ENCODE measurements at places on chromosomes 4 and X.

- DNase-seq: peak; percentile 86
Observed at GRCh38 chrX:109732807-109733612, at the start of gene ACSL4. TSS of gene ACSL4 (minus strand) at chrX:109733257. CDS start at chrX:109683363, 49,894 bp downstream.

DNA sequence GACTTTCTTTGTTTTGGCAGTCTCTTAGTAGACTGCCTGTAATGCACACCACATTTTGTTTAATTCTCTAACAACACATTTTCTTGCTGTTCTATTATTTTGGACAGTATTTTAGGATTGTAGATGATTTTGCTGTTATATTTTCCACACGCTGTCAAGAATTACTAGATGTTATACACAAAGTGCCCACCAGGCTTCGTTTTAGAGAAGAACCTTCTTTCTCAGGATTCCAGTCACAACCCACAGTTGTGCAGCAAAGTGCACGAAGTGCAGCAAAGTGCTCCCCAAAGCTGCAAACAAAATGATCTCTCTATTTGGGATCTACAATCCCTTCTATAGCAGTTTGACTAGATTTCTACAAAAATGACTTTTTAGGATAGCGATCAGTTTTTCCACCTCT lies 2.4 kb downstream of the ZNF141 start:
- DNase-seq: no peak

DNA sequence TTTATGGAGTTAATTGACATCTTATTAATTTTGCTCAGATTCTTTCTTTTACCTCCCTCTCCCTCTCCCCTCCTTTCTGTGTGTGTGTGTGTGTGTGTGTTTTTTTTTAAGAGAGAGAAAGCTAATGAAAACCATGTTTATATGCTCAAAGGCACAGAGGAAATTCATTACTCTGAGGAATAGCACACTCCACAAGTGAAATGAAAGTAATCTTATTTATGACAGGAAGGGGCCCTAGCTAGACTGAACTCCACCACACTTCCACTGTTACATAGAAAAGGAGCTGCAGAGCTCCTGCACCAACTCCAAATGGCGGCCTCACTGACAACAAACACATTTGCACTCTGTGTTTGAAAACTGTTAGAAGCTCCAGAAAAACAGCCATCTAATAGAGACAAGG lies 150.6 kb downstream of the RASL11B start:
- peak; percentile 26 for DNase-seq

GRCh38 chrX:97685753-97686152 lies 802.0 kb downstream of the RPA4 start:
- DNase-seq: peak; percentile 13

DNA sequence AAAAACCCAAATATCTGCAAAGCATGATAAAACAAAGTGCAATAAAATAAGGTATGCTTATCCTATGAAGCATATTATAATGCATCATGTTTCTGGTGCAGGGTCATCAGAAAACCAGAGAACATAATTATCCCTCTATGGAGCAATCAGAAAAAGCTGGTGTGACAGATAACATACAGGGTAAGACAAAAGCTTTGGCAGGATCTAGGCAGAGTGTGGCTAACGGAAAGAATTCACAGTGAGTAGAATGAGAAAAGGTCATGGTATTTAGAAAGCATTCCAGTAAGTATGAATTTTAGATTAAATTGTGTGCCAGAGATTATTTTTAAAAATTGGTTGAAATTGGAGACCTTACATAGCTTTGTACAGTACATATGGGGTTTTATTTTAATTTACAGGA lies 29.0 kb upstream of the UGT2B4 start:
- DNase-seq: peak; percentile 8

DNA sequence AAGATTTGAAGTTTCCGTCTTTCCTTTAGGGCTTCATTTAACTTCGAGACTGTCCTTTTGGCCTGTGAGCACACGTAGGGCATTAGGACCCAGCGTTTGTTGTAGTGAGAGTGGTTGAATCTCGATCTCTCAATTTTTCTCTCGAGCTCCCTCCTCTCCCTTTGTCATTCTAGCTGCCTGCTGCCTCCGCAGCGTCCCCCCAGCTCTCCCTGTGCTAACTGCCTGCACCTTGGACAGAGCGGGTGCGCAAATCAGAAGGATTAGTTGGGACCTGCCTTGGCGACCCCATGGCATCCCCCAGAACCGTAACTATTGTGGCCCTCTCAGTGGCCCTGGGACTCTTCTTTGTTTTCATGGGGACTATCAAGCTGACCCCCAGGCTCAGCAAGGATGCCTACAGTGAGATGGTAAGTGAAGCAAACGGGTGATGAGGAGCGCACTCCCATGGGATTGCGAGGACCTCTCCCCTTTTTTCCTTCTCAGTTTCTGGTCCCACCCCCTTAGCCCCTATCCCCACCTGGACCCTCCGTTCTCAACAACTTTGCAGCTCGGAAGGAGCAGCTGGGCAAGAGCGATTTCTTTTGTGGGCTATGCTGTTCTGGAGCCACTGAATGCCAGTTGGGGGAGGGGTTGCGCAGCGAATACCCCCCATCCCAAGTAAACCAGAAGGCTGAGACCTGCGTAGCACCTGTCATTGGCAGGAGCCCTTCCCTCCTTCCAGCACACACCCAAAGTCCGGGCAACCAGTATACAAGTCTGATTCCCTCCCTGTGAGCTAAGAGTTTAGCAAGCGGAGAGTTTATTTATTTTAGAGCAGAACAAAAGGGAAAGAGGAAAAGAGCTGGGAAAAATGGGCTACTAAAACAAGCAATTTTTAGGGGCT lies at the start of gene TMEM35A:
TSS of gene TMEM35A (plus strand) at position 164 of the 883 bp plus-strand sequence. CDS start at position 288, 124 bp downstream.
- DNase-seq: peak; percentile 17

DNA sequence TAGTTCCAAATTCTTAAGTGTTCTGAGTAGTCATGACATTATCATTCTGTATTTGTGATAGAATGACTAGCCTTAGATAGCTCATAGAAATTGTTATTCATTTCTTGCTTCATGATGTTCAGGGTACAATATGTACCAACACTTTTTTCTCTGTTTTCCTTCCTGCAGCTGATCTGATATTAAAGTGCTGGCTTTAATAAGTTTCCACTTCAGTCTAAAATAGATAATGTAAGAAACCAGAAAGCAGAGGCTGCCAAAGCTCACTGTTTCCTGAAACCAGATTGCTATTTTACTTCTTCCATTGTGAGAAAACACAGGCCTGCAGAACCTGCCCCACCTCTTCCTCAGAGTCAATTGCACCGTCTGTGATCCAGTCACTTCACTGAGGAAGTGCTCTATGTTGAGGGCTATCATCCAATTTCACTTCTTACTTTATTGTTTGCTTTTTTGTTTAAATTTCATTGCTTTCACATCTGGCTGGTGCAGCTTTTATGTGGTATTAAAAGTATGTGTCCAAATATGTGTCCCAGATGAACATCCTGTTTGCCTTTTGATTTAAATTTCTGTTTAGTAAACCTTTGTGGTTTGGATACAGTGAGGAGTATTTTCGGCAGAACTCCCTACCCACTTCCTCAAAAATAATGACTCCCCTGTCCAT lies 652.1 kb downstream of the ANKRD50 start:
- DNase-seq: no peak

DNA sequence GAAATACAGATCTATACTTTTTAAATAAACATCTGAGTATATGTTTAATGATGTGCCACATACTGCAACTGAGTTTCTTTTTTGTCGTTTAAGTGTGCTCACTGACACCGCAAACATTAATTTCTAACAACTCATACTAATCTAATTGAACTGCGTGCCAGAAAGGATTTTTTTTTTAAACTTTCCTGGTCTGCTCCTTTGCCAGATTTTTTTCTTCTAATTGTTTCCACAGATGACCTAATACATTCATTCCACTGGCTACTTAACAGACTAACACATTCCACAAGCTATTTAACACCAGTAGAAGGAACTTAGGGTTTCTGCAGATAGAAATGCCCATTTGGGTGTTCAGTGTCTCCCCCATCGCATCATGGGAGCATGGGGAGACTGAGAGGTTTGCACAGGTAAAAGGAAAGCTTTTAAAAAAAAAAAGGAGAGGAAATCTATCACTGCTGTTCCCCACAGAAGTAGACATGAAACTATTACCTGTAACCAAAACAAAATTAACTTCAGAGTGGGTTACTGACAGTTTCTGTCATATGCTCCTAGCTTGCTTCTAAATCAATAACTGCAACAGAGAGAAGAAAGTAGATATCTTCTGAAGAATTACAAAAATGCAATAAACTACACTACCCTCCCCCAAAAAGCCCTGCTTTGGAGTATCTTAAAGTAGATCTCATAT lies 31.6 kb downstream of the SH3KBP1 start:
- DNase-seq: peak; percentile 64
